Skin of body (tissue), 3 donors: ENCODE measurements at places on chromosomes 1 and 21.

- DNase-seq: no peak
These were observed 122.2 kb downstream of the PATJ start for GRCh38 chr1:61864489-61864888.

DNA sequence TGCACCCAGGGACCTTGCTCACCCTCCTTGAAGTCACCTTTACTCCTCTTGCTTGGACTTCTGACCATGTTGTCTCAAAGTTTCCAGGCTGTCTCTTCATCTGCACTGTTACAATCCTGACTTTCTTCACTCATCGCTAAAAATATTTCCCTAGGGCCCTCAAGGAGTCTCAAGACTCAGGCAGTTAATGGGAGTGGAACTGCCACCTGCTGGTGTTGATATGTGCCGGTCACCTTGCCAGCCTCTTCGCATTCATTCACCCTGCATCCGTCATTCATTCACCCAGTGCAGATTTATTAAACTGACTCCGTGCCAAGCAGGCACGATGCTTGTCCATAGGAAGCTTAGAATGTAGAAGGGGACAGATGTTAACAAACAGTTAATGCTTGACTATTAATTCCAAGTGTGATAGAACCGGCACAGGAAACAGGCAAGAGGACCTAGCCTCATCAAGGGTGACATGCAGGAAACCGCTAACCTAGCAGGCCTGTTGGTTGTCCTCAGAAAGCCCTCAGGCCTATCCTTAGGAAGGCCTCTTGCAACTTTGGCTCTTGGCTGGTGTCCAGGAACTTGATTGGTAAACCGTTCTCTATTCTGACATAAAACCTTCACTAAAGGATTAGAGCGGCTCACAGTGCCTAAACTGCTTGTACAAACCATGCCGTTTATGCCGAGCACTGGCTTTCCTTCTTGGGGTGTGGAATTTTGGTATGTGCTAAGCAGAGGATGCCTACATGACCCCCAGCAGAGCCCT is 342.2 kb downstream of the CAMTA1 start:
- DNase-seq: no peak

DNA sequence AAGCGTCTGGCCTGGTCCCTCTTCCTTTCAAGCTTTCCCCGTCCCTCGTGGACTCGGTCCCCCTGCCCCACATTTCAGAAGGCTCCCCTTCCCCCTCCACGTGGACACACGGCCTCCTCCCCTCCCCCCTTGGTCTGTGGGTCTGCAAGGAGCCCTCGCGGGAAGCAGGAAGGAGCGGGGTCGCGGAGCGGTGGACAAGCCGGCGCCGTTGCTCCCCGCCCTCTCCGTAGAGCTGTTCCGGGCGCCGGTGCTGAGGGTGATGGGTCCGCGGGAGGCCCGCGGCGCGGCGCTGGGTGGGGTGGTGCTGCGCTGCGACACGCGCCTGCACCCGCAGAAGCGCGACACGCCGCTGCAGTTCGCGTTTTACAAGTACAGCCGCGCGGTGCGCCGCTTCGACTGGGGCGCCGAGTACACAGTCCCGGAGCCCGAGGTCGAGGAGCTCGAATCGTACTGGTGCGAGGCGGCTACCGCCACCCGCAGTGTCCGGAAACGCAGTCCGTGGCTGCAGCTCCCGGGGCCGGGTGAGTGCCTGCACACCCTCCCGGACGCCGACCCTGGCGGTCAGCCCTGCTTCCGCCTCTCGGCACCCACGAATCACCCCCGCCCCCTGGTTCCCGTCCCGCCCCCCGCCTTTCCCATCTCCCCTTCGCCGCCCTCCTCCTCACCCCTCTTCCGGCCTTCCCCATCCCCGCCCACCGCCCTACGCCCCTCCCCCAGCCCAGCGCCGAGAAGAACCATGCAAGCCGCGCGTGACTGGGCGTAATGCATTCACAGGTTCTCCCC is 5.3 kb downstream of the FCRLB start:
- DNase-seq: peak; percentile 76

DNA sequence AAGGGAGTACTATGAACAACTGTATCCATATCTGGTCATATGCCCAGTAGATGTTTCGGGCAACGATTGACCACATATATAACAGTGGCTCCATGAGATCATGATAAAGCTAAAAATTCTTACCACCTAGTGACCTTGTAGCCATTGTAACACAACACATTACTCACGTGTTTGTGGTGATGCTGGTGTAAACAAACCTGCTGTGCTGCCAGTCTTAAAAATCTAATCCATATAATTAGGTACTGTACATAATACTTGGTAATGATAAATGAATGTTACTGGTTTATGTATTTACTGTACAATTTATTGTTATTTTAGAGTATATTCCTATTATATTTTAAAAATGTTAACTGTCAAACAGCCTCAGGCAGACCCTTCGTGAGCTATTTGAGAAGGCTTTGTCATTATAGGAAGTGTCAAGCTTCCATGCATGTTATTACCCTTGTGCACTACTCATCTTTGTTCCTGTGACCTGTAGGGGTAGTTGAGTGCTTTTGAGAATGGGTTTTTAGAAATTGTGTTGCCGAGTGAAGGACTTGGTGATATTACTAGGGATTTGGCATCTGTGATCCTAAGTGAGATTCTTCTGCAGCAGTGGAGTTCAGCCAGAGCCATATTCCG is 23.6 kb downstream of the DIP2A start:
- no peak for DNase-seq

DNA sequence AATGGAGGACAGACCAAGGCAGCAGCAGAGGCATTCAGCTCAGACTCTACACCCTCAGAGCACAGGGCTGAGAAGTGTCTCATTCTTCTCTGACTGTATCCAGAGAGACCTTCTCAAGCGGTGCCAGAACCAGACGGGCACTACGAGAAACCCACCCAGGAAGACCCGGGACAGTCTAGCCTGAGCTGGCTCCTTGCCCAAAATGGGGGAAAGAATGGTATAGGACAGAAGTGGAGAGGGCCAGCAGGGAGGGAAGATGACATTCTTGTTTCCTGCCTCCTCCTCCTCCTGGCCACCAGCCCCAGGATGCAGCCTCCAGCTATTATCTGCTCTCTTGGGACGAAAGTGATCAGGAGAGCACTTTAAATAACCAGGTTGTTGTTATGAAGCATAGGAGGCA is 22.6 kb upstream of the PRELP start:
- no peak for DNase-seq

DNA sequence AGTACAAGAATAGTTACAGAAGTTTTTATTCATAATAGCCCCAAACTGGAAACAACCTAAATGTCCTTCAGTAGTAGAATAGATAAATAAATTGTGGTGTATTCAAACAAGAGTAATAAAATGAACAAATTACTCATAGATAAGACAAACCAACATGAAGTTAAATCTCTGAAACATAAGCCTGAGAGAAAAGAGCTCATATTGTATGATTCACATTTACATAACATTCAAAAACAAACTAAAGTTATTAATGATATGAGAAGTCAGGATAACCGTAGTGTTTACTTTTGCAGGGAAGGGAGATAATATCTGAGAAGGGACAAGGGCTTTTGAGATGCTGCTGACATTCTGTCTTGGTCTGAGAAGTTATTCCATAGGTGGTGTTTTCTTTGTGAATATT is 13.5 kb downstream of the STPG1 start:
- DNase-seq: no peak

DNA sequence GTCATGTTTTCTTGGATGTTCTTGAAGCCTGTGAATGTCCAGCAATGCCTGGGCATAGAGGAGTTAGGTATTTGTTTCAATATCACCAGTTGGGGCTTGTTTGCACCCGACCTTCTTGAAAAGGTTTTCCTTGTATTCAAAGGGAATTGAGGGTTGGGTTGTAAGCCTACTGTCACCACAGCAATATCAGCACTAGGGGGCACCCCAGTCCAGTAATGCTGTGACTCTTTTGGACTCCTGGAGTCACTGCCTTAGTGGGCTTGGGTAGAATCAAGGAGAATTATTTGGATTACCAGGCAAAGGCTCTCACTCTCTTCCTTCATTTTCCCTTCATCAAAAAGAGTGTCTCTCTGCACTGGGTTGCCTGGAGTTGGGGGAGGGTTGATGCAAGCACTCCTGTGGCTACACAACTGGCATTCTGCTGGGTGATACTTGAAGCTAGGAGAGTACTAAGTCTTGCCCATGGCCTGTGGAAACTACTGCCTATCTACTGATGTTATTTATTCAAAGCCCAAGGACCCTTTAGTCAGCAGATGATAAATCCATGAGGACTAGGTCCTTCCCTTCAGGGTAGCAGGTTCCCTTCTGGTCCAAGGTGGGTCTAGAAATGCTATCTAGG is 34.5 kb downstream of the OR10R2 start:
- no peak for DNase-seq

- no peak for DNase-seq
These were observed 25.2 kb upstream of the ACTL8 start for GRCh38 chr1:17729909-17730308.

DNA sequence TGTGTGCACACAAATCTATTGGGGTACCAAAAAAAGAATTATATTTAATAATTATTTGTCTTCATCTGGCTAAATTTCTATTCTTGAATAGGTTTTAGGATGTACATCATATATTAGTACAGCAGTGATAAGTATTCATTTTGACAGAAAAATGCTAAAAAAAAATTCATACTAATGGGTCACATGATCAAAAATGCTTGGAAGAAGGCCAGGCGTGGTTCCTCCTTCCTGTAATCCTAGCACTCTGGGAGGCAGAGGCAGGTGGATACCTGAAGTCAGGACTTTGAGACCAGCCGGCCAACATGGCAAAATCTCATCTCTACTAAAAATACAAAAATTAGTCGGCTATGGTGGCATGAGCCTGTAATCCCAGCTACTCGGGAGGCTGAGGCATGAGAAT is 26.9 kb upstream of the PTGFRN start:
- no peak for DNase-seq

GRCh38 chr1:219266524-219266923 is 92.8 kb downstream of the LYPLAL1 start:
- no peak for DNase-seq

DNA sequence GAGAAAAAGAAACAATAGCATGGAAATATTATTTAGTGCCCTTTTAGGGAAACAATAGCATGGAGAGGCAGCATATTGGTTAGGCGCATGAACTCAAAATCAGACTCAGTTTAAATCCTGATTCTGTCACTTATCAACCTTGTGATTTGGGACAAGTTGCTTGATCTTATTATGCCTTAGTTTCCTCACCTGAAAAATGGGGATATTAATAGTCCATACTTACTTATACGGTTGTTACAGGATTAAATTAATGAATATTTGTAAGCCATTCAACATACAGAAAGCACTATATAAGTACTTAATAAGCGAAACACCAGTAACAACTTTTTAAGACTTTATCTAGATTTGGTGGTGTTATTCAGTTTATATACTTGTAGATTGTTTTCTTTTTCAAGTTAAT is 1.2 kb downstream of the TSEN15 start:
- DNase-seq: no peak

GRCh38 chr1:185334182-185334581 is 17.1 kb upstream of the IVNS1ABP start:
- DNase-seq: no peak

DNA sequence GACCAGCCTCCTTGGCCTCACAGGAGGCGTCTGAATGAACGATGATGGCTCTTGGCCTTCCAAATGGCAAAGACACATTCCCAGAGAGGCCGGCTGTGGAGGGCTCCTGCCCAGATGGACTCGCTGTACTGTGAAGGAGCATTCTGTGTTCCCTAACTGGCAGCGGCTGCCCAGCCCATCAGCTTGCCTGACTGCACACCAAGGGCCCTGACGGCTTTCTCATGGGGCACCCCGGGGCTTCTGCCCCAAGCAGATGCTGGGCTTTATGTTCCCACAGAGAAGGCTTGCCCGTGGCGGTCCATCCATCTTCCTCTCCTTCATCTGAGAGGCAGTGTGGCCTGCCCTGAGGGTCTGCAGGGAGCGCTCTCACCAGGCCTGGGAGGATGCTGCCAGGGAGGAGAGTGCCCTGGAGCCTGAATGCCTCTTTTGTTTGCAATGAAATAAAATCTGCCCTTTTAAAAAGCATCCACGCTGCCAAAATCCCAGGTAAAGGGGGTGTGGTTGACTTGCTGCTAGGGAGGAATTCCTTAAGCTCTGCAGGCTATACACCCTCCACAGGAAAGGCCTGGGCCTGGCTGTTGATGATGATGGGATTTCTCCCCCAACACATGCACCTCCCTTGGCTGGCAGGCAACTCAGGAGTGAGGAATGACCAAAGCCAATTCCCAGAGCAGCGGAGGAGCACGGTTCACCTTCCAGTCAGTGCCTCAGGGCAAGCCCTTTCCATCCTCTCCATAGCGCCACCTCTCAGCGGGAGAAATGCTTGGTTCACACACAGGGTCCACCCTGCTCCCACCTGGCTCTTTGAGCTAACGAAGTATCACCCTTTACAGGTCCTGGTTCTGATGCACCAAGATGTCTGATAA is 84.6 kb upstream of the SSX2IP start:
- no peak for DNase-seq

DNA sequence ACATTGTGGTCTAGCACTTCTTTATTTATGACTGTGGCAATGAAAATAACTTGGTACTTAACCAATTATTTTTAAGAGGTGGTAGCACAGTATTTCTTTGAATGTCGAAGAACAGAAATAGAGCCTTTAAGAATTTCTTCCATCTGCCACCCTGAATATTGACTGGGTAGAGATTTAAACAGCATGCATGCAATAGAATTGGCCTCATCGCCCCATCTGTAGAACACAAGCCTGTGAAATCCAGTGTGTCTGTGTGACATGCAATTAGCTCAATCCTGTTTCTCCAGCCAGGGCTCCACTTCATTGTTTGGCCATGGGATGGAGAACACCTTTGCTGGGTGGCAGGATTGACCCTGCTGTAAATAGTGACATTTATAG is 17.1 kb upstream of the KLHDC8A start:
- DNase-seq: no peak

- DNase-seq: no peak
These were observed 9.9 kb upstream of the DISC1 start for GRCh38 chr1:231616667-231617066.

DNA sequence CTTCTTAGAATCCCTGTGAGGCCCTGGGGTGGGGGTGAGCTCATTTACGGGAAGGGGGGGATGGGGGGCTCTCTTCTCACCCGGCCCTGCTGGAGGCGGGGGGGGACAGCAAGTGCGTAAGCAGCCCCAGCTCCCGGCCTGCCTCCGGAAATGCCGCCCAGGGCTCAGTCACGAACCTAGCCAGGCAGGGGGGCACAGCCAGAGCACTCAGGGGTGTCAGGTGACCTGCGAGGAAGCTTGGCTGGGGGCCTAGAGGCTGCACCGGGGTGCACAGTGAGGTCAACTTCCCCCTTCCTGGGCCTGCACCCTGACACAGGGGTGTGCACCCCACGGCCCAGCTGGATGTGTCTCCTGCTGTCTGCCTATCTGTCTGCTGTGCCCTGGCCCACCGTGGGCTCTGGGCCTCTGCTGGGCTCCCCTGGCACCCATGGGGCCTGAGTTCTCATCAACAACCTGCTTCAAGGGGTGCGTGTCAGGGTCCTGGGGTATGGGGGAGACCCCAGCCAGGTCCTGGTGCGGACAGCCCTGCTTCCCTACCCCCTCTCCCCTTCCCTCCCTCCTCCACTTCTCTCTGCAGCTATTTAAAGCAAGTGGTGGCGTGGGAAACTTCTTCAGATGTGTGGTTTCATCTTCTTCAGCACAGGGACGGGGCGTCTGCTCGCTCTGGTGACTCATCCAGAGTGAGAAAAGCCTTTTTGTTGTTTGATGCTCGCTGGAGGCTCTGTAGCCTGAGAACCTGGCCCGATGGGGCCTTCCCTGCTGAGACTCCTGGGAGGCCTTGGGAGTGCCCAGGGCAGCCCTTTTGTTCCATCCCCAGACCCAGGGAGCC is 92.5 kb upstream of the RUNX3 start:
- peak; percentile 46 for DNase-seq

GRCh38 chr21:26438976-26439375 is 134.1 kb downstream of the CYYR1 start:
- no peak for DNase-seq

- DNase-seq: no peak
These were observed 18.9 kb upstream of the COL6A2 start for GRCh38 chr21:46078978-46079351.
